ENCODE measurements at places on chromosomes 7 and 10.

DNA sequence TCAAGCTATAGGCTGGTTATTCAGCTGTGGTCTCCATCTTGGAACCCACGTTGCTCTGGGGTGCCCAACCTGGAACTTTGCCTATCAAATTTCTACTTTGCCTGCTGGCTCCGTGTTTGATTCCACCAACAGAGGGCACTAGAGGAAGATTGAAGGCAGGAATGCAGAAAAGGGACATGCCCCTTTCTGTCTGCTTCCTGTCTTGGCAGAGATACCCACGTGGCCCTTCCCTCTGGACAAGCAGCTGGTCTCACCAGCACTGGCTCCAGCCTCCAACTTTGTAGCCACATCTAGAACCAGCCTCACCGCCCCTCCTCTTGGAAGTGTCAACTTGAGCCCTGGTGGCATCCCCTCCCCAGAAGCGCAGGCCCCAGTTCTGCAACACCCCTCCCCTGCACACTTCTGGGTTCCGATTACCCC is 52.1 kb upstream of the ZNF438 start:
- DNase-seq = peak; percentile 47

DNA sequence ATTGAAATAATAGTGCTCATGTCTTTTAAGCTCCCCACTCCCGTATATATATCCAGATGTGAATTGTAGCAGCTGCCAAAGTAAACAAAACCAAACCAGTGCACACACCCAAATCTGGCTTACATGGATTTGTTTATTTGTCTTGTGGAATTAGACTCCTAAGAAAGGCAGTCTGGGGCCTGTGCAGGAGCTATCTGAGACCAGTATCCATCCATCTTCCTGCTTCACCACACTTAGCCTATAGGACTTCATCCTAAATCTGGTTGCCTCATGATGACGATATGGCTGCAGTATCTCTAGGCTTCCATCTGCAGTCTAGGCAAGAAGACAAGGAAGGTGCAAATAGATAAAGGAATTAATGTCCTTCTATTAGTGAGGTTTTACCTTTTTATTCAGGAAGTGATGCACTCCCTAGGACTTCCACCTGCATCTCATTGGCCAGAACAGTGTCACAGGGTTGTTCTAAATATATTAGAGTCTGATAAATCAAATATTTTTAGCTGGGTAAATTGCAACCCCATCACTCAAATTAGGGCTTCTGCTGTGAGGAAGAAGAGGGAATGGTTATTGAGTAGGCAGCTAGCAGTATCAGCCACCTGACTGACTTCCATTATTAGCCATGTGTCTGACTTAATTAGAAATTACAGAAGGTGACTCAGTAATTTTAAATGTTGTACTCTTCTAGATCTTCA is 6.0 kb downstream of the WIPF3 start:
- no peak for DNase-seq

DNA sequence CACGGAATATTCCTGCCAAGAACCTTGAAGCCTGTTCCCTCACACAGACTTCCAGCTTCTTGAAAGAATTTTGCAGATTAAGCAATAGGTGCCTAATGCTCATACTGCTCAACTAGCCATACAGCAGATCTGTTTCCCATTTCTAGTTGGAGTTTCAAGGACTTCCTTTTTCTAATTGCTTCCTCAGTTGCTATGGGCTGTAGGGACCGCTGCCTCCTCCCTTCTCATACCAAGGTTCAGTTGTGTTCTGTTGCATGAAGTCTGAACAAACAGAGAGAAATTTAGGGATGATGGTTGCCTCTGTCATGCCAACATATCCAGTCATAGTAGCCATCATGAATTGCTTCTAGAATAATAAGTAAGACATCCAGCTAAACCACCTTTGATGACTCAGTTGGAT is 6.8 kb downstream of the ITGA8 start:
- DNase-seq = no peak

GRCh38 chr10:85642421-85643170 is 724.0 kb downstream of the GRID1 start:
- no peak for DNase-seq

- no peak for DNase-seq
Observed at GRCh38 chr7:90761584-90761983, 165.5 kb downstream of the CDK14 start.

GRCh38 chr7:30755384-30756154 is 3.6 kb downstream of the INMT start:
- DNase-seq = no peak

DNA sequence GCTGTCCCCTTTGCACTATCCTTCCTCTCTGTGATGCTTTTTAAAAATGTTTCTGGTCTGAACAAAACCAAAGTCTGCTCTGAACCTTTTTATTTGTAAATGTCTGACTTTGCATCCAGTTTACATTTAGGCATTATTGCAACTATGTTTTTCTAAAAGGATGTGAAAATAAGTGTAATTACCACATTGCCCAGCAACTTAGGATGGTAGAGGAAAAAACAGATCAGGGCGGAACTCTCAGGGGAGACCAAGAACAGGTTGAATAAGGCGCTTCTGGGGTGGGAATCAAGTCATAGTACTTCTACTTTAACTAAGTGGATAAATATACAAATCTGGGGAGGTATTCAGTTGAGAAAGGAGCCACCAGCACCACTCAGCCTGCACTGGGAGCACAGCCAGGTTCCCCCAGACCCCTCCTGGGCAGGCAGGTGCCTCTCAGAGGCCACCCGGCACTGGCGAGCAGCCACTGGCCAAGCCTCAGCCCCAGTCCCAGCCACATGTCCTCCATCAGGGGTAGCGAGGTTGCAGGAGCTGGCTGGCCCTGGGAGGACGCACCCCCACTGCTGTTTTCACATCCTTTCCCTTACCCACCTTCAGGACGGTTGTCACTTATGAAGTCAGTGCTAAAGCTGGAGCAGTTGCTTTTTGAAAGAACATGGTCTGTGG is 11.4 kb upstream of the CSGALNACT2 start:
- no peak for DNase-seq

DNA sequence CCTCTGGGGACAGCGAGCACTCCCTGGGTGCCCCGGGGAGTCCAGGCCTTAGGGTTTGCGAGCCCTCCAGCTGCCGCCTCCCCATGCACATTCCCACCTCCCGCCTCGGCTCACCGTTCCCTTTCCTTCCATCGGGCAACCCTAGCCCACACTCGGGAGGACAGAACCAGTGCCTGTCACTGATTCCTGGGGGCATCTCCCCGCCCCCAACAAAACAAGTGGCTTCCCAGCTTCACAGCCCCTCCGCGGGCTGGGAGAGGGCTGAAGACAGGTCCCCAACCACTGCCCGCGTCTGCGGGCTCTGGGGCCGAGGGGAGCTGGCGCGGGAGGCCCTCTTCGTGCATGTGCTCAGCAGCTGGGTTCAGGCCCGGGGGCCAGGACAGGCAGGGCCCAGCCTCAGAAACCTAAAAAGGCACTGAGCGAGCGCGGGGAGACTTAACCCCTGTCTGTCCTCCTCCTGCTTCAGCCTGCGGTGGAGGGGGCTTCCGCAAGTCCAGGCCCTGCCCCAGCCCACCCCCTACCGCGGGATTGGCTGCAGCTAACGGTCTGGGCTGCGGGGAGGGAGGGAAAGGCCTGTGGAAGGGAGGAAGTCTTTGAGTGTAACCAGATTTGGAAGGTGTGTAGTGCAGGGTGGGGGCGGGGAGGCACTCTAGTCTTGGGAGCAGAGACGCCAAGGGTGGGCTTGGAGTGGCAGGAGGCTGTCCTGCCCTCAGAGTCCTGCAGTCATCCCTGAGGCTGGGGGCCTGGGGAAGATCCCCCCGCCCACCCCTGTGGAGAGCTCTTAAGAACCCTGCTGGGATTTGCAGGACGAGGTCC is 1.2 kb downstream of the FLNC start:
- DNase-seq = no peak

DNA sequence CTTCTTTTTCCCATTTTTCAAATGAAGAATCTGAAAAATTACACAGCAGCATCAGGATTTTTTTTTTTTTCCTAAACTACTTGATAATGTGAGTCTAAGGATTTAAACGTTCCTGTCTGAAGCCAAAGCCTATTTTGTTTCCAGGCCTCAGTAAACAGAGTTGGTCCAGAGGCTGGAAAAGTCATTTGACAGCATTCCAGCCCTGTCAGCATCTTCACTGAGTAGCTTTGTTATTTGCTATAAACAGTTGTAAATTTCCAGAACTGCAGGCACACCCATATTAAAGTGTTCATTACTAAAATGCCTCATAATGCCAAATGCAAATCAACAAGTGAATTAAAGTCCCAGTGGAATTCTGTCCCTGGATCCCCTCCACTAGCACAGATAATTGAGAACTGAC is 35.5 kb upstream of the KMT2E start:
- DNase-seq = no peak

GRCh38 chr10:95445223-95445836 is 115.8 kb downstream of the SORBS1 start:
- DNase-seq = no peak

DNA sequence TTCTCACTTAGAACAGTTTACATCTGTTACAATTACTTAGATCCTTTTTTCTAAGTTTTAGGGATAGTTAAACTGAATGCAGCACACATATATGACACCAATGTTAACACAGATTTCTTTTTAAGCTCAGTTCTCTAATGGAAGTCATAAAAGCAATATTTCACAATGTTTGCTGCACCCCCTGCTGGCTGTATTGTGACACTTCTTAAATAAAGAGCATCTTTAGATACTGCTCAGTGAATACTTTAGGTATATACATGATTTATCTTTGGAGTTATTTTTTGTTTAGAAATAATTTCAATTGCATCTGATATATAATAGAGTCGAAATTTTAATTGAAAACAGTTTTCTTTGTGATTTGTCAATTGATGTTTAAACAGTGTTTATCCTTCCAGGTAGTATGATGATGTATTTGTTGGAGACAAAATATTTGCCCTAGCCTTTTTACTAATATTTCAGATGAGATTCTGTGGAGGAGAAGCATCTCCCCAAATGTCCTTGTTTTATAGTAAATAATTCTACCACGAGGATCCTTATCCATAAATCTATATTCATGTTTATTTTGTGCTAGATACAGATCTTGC is 174.4 kb downstream of the ST7 start:
- DNase-seq = peak; percentile 41

GRCh38 chr10:82683945-82684344 is 809.0 kb downstream of the NRG3 start:
- no peak for DNase-seq

DNA sequence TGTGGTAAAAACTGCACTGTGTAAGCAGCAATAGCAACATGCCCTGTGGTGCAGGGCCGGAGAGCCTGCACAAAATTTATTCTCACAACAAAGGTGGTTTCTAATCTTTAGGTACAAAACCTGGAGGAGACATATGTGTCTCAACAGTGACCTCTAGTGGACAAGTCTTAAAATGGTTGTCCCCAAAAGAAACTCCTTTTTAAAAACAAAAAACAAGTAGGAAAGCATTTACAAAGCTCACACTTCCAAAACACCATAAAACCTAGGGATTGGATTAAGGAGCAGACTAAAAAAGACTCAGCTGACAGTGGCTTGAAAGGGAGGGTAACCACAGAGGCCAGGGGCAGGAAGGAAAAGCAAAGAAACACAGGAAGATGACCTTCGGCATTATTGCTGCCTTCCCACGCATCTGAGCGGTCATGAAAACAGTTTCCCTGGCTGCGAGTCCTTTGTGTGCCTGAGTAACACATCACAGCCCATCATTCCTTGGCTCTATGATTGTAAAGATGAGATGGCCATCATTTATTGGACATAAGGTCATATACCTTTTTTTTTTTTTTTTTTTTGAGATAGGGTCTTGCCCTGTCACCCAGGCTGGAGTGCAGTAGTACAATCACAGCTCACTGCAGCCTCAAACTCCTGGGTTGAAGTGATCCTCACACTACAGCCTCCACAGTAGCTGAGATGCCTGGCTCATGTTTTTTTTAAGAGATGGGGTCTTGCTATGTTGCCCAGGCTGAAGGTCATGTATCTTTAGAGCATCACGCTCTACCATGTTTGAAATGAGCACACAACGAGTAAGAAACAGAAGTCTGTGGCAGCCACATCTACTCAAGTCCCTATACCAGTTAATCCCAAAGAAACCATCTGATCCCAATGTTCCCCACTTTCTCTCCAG is 39.5 kb downstream of the RSU1 start:
- DNase-seq = peak; percentile 52

GRCh38 chr10:68340358-68341080 is 7.8 kb upstream of the PBLD start:
- no peak for DNase-seq

DNA sequence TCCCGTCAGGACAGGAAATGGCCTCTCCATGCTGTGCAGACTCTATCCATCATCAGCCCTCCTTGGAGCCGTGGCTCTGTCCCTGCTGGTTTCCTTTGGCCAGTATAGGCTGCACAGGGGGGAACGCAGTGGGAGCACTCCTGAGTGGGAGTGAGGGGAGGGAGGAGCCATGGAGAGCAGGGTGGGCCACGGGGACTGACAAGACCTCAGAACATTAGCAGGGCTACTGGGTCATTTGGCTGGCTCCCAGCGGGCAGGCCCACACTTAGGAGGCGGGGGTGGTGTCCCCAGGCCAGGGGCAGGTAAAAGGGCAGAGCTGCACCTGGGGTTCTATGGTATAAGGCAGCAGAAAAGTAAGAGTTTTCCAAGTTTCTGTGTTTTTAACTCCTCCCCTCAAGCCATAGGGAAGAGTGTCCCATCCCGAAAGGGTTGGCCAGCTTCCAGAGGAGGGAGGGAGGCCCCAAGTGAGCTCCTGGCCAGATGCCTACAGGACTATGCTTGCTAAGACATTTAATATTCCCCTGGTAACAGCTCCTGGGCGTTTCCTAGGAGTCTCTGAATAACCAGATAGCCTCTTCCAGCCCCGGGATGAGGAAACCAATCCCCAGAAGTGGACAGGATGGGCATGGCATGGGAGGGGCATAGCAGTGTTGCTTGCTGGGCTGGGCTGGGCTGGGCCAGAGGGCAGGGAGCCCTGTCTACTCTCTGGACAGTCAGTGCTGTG is 5.5 kb upstream of the OPN4 start:
- DNase-seq = no peak

- DNase-seq = no peak
Observed at GRCh38 chr10:120403109-120403508, 53.9 kb upstream of the PLPP4 start.

- no peak for DNase-seq
Observed at GRCh38 chr10:2731940-2732339, 335.4 kb upstream of the PFKP start.

GRCh38 chr7:100655908-100656674 is at the start of gene ACTL6B:
Gene ACTL6B, minus strand, starts transcription at chr7:100656448. Its CDS starts 94 bp downstream, at chr7:100656354.
- DNase-seq = no peak

Measured in CD4-positive, alpha-beta T cell treated with Interleukin-6 at 100 ng/mL for 8 hours (primary cell).